Activated naive CD4-positive, alpha-beta T cell treated with anti-CD3 and anti-CD28 coated beads, Interleukin-2, amount 10 ng/mL, durations not matched to agents 7 days and 5 days (primary cell): ENCODE measurements at places on chromosomes 3 and 15.

DNA sequence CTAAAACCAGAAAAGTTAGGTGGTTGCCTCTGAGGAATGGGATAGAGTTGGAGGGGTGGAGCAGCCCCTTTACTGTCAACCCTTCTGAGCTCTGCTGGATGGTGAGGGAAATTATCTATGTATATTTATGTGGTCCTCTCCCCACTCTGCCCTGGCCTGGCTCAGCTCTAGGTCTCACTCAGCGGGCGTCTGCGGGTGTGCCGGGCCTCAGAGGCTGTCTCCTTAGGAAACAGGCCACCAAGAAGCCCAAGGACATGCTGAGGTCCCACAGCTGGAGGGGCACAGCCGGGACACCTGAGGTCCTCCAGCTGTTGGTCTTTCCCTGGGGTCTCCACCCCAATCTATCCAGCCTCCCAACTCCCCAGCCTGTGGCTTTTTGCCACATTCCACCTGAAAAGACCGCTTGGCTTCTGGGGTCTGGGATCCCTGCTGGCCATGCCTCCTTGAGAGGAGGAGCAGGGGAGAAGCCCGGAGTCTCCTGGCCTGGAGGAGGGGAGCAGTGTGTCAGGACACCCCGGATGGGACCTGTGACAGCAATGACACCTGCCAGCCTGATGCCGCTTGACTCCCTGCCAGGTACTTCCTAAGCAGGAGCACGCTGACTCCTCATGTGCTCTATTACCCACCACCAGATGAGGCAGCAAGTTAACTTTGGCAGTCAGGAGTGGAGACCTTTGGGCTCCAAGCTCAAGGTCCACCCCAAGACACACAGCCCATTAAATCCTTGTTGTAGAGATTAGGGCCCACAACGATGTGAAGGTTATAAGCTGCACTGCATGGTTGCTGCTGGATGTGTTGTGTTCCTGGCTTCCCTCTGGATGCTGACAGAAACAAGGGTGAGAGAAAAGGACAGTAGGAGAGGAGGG, at the start of gene SLC28A1:
SLC28A1 (plus strand) TSS at position 747 of the 866 bp plus-strand sequence. CDS start 3,099 bp downstream, outside the sequence.
- H3K4me3 ChIP-seq, result no peak within 1 kb of the TSS
- H3K36me3 ChIP-seq, result no peaks in the 10 kb centered on the region
- H3K27me3 ChIP-seq, result peaks cover 18% of the 10 kb centered on the region
- no peak for DNase-seq

GRCh38 chr3:140563206-140563760, 114.6 kb upstream of the TRIM42 start:
- no peak overlapping the region for H3K27ac ChIP-seq
- H3K36me3 ChIP-seq, result no peaks in the 10 kb centered on the region
- no peaks in the 10 kb centered on the region for H3K27me3 ChIP-seq

GRCh38 chr3:34024447-34025240, 226.2 kb downstream of the PDCD6IP start:
- peaks cover 6% of the 10 kb centered on the region for H3K4me1 ChIP-seq
- DNase-seq, result no peak
- H3K36me3 ChIP-seq, result no peaks in the 10 kb centered on the region
- H3K27me3 ChIP-seq, result no peaks in the 10 kb centered on the region

DNA sequence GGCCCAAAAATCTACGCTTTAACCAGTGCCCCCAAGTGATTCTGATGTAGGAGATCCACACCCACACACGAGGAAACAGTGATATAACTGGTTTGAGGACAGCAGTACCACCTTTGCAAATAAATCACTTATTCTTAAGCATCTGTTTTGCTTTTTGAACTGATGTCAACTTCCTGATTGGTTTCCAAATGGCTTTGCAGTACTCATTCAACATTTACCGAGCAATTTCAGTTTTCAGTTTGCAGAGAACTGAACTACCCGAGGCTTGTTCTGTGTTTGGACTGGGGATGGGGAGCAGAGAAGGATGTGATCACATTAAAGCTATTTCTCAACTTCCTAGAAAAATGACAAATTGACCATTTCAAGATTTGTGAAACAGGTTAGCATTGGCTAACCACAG, 1.1 kb upstream of the GYG1 start:
- peaks cover 17% of the 10 kb centered on the region for H3K27me3 ChIP-seq
- H3K4me3 ChIP-seq, result peak overlapping the region; percentile 55
- no peak for DNase-seq
- H3K27ac ChIP-seq, result no peak overlapping the region

DNA sequence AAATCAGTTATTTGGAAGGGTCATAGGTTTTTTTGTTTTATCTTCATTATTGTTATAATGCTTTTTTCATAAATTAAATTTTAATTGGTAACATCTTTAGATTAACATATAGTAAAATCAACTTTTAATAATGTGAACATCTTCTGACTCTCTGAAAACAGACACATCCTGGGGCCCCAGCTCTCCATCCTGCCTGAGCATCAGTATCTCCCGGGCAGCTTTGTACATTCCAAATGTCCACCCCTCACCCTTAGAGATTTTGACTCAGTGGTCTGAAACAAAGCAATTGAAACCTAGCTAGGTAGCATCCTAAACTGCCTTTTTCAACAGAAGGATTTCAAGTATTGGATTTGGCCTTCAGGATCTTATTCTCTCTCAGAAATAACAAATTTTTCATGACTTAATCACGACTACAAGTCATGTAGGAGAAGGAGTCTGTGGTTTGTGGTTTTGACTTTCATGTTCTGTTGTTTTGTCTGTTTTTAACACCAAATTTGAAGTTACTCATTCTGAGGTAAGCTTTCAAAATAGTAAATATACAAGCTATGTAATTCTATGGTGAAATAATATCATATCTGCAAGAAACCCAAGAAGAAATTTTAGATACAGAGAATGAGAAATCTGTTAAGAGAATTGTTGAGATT, 147.3 kb upstream of the UBE2E2 start:
- H3K36me3 ChIP-seq, result no peaks in the 10 kb centered on the region
- DNase-seq, result no peak
- H3K27ac ChIP-seq, result peak overlapping the region; percentile 8
- peaks cover 15% of the 10 kb centered on the region for H3K4me1 ChIP-seq
- no peaks in the 10 kb centered on the region for H3K27me3 ChIP-seq
- no peak overlapping the region for H3K4me3 ChIP-seq

- no peak overlapping the region for H3K27ac ChIP-seq
- no peaks in the 10 kb centered on the region for H3K4me1 ChIP-seq
- H3K27me3 ChIP-seq, result peaks cover 4% of the 10 kb centered on the region
Observed at GRCh38 chr3:141091426-141091825, 40.3 kb downstream of the SPSB4 start.

GRCh38 chr3:151925876-151926275, 52.4 kb downstream of the SUCNR1 start:
- no peak overlapping the region for H3K4me3 ChIP-seq
- H3K27ac ChIP-seq, result no peak overlapping the region
- H3K36me3 ChIP-seq, result no peaks in the 10 kb centered on the region
- DNase-seq, result no peak

GRCh38 chr3:151708868-151709267, 24.9 kb upstream of the AADACL2 start:
- DNase-seq, result no peak
- H3K36me3 ChIP-seq, result no peaks in the 10 kb centered on the region
- H3K27me3 ChIP-seq, result peaks cover 6% of the 10 kb centered on the region
- H3K4me3 ChIP-seq, result no peak overlapping the region
- H3K4me1 ChIP-seq, result no peaks in the 10 kb centered on the region
- no peak overlapping the region for H3K27ac ChIP-seq

DNA sequence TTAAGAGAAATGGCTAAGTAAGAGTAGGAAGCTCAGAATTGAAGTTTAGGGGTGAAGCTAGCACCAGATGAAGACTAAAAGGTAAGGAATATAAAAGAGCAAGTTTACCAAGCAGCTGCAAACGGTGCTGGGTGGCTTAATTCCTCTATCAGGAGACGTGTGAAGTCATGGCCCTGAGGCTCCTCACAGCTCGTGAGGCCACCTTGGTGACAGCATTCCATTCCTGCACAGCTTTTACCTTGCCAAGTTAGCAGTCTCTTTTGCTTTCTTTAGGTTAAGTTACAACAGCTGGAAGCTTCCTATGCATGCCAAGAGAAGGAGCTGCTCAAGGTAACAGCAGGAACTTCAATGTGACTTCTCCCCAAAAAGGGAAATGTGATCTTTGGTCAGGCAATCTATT, 6.4 kb downstream of the TMCO5A start:
- no peak overlapping the region for H3K27ac ChIP-seq
- no peak overlapping the region for H3K4me3 ChIP-seq
- peaks cover 3% of the 10 kb centered on the region for H3K27me3 ChIP-seq
- no peaks in the 10 kb centered on the region for H3K4me1 ChIP-seq

DNA sequence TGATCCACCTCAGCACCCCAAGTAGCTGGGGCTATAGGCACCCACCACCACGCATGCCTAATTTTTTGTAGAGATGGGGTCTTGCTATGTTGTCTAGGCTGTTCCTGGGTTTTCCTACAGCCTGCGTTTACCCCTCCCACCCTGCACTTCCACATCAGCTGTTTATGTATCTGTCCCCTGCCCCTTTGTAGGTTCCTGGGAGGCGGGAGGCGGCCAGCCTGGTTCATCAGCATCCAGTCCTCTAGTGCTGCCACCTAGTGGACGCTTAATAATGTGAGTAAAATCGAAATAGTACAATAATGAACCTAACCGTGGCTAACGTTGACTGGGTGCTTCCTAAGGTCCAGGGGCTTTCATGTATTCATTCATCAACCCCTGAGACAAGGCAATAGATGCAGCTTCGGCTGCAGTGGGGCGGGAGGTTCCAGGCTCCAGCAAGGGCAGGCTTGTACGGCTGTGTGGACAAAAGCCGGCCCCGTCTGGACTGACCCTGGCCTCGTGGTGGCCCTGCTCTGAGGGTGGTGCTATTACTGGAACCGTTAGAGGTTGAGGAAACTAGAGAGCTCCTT, 1.2 kb upstream of the LCTL start:
- H3K27ac ChIP-seq, result no peak overlapping the region
- H3K4me1 ChIP-seq, result peaks cover 6% of the 10 kb centered on the region
